ENCODE measurements at places on chromosomes 2 and 18.

GRCh38 chr2:54029721-54030395 is 59.1 kb upstream of the PSME4 start:
- no peak for ATAC-seq

GRCh38 chr18:26471027-26471426 is 77.3 kb downstream of the KCTD1 start:
- ATAC-seq: no peak

DNA sequence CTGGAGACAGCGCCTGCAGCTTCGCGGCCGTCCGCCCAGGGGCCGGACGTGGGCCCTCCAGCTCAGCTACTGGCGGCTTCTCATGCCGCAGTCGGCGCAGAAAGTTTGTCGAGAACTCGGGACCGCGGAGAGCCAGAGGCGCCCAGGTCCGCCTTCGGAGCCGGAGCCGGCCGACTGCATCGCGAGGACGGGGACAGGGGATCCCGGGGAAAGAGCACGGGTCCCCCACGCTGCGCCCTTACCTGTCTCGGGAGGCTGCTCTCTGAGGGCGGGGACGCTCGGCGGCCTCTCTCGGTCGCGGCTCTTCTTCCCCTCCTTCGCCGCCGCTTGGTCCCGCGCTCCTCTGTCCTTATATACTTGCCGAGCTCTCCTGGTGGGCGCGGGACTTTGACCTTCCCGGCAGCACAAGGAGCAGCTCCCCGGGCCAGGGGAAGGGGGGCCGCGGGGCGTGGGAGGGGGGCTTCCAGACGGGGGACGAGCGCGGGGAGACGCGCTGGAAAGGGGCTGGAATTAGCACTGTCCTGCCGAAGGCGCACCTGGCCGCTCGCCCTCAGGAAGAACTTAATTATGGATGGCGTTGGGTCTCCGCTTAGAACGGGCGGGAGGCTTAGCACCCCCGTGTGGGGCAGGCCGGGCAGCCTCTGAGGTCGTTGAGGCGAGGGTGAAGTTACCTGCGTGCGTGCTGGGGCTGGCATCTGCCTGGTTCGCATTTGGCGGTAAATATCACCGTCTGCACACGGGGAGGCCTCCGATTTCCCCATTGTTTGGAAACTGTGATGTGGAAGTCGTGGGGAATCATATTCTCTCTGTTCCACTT is at the start of gene POMC:
Gene POMC, minus strand, starts transcription at position 325 of the 817 bp plus-strand sequence. CDS start 3,808 bp downstream, outside the sequence.
- peak; percentile 59 for ATAC-seq

DNA sequence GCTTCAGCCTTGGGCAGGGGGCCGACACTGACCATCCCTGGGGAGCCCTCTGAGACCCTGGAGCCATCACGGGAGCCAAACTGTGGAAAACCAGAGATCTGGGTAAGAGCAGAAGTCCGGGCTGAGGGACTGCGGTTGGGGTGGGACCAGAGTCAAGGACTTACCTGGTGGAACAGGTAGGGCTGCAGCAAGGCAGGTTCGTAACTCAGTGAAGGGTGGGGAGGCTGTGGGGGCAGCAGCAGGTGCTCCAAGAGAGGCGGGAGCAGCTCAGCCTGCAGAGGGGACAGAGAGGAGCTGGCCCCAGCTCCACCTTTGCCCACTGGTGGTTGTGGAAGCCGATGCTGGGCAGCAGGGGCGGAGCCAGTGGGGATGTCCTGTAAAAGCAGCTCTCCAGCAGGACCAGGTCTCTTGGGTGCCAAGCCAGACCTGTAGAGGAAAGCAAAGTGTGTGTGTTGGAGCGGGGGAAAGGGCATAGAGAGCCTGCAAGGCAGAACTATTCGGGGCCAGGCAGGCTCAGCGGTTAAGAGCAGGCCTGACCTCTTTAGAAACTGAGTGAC is 6.7 kb downstream of the PTPRN start:
- no peak for ATAC-seq

- no peak for ATAC-seq
Observed at GRCh38 chr2:148578493-148578884, 66.1 kb upstream of the EPC2 start.

- ATAC-seq: no peak
Observed at GRCh38 chr2:127658641-127659407, 12.9 kb downstream of the GPR17 start.

- ATAC-seq: no peak
Observed at GRCh38 chr2:24632172-24632571, 141.1 kb downstream of the NCOA1 start.

GRCh38 chr18:45837283-45838070 is 12.0 kb downstream of the SIGLEC15 start:
- peak; percentile 67 for ATAC-seq

DNA sequence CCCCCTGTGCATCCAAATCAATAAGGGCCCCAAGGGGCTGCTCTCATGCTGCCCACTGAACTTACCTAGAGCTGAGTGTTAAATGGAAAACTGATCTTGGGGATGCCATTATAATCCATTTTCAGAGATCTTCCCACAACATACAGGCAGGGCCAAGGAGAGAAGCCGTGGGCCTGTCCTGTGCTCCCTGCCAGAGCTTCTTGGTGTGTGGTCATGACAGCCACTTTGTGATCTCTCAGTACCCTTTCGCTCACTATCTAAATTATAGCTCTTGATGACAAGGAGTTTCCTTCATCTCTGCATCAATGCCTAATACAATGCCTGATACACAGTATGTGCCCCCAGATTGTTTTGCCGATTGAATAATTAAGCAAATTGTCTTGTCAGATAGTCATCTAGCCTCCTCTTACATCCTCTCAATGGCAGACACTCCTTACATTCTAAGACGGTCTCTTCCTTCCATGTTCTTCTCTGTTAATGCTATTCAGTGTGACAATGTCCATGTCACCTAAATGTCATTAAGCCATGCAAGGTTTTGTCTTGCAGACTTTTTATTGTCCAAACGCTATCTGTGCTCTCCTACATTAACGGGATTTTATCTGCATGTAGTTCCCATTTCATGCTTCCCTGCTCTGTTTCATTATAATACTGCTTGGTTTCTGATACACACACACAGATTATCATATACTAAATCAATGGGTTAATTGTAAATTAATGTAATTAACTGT is 5.9 kb downstream of the CSRNP3 start:
- no peak for ATAC-seq

DNA sequence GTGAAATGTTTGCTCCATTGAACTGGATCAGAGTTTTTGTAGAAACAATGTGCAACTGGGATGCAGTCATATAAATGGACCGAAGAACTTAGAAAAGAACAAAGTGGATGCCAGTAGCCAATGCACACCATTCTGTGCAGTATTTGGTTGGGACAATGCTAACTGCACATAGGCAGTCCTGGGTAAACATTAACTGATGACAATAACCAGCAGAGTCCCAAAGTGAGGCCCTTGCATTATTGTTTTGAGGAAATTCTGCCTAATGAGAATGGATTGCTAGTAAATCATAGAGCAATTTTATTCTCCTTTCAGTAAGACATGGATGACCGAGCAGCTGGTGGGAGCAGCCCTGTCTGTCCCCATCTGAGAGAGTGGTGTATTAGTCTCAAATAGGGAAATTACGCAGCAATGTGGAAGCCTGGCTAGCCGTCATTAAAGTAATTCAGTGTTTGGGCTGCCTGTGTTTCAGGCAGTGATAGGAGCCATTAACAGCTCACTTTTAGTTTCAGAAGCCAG is 94.9 kb downstream of the KCTD1 start:
- no peak for ATAC-seq

DNA sequence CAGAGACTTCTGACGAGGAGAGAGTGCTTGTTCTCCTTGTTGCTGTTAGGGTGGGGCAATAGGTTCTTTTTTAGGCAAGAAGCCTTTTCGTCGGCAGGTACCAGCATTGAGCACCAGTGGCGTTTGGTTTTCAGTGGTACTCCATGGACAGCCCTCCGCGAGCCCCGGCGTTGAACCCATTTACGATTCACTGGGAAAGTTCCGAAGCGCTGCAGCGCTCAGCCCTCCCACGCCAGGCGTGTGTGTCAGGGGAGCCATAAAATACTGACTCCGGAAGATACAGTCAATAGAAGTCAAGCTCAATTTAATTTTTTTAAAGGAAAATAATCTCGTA is 494 bp upstream of the ROCK1 start:
- peak; percentile 18 for ATAC-seq

- ATAC-seq: peak; percentile 99
Observed at GRCh38 chr2:8090748-8091700, 590.8 kb upstream of the ID2 start.

DNA sequence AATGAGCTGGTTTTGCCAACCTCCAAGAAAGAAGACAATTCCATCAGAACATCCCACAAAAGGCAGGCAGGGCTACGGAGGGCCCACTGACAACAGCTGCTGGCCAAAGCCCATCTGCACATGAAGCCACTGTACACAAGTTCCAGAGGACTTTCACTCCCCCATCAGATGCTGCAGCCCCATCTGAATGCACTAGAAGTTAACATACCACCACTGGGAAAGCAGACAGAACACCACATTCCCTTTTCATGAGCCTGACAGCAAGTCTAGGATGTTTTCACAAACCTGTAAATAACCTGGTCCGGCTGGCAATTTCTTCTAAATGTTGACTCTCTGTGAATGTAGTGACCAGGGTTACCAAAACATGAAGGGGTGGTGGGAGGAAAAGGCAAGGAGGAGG is 41.5 kb downstream of the CCBE1 start:
- ATAC-seq: no peak

GRCh38 chr18:12474146-12474545 is 66.4 kb downstream of the PRELID3A start:
- ATAC-seq: no peak
